ENCODE measurements at places on chromosomes 5 and 9.

- DNase-seq, result no peak
These were observed 430.3 kb upstream of the ZNF462 start for GRCh38 chr9:106432631-106433030.

- no peak for DNase-seq
These were observed 45.3 kb downstream of the C5orf22 start for GRCh38 chr5:31577438-31577837.

- peak; percentile 8 for DNase-seq
These were observed 59.7 kb downstream of the FGF18 start for GRCh38 chr5:171478946-171479775.

- DNase-seq, result no peak
These were observed 13.5 kb upstream of the AHRR start for GRCh38 chr5:307794-308579.

GRCh38 chr5:63648376-63648775, 313.9 kb downstream of the HTR1A start:
- no peak for DNase-seq

DNA sequence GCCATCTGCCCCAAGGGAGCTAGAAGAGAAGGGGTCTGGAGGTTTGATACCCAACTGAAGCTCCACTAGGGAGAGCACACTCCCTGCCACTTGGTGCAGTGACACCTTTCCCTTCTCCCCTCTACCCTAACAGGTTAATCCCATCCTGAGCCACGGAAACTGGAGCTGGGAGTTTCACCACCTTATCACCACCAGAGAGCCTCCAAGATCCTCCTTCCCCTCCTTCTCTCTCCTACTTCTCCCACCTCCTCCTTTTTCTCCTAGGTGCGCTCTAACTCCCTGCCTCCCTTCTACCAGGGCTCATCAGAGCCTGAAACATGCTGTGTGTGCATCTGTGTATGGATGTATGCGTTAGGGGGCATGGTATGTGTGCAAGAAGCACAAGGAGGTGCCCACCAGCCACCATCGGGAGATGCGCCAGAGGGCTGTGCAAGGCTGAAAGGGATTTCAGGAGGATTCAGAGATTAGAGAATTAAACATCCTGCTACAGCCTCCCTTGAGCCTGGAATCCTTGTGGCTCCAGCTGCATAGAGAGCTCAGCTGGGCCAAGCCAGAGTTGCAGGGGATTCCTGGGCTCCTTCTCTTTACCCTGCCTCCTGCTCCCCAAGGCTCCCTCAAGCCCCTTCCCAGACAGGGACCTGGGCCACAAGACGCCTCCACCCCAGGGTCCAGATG, 89.8 kb downstream of the PCDH1 start:
- no peak for DNase-seq

- DNase-seq, result no peak
These were observed 46.2 kb downstream of the F2RL2 start for GRCh38 chr5:76576996-76577395.

DNA sequence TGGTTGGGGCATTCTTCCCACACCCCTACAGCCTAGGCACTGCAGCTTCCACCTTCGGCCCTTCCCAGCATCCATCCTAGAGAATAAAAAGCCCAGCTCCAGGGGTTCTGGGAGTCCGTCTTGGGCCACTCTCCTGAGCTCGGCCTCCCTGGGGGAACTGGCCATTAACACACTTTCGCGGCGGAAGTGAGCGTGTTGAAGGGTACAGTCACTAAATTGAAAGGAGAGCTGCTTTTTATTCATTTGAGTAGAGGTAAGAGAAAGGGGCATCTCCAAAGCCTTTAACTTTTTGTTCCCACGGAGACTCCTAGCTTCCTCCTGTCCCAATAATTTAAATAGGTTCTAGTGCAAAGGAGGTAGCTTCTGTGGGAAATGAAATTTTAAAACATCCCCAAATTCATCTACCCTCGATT, 31.0 kb upstream of the NFIB start:
- no peak for DNase-seq

GRCh38 chr5:78648359-78649210, at the start of gene LHFPL2:
LHFPL2 (minus strand) TSS chr5:78648772; CDS start chr5:78510213, 138,559 bp downstream.
- DNase-seq, result no peak

DNA sequence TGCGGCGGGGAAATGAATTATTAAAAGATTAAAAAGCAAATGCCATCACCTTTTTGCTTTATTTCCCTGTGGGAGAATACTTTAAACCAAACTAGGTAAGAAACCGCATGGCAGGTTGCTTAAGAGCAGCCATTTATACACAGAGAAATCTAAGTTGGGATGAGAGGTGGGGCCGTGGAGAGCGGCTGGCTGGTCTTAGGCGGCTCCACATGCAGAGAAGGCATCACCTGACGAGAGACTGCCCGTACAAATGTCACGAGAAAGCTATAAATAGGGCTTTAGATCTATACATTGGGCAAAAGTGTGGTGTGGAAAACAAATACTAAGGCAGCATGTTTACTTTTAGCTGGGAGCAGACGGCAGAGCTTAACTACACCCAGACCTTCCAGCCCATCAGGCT, 39.4 kb downstream of the MED27 start:
- no peak for DNase-seq

DNA sequence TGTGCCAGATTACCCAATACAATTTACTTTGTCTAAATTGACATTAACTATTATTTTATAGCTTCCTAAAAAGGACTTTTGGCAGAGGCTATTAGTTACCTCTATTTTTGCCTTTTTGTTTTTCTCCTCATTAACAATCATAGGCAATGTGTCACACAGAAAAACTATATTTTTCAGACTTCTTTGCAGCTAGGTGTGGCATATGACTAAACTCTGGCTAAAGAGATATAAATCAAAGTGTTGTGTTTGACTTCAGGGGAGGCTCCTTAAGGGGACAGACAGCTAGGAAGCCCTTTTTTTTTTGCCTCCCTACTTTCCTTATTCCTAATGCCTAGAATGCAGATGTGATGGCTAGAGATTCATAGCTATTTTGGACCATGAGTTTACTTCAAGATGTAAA, 19.7 kb upstream of the GCNT4 start:
- DNase-seq, result no peak

DNA sequence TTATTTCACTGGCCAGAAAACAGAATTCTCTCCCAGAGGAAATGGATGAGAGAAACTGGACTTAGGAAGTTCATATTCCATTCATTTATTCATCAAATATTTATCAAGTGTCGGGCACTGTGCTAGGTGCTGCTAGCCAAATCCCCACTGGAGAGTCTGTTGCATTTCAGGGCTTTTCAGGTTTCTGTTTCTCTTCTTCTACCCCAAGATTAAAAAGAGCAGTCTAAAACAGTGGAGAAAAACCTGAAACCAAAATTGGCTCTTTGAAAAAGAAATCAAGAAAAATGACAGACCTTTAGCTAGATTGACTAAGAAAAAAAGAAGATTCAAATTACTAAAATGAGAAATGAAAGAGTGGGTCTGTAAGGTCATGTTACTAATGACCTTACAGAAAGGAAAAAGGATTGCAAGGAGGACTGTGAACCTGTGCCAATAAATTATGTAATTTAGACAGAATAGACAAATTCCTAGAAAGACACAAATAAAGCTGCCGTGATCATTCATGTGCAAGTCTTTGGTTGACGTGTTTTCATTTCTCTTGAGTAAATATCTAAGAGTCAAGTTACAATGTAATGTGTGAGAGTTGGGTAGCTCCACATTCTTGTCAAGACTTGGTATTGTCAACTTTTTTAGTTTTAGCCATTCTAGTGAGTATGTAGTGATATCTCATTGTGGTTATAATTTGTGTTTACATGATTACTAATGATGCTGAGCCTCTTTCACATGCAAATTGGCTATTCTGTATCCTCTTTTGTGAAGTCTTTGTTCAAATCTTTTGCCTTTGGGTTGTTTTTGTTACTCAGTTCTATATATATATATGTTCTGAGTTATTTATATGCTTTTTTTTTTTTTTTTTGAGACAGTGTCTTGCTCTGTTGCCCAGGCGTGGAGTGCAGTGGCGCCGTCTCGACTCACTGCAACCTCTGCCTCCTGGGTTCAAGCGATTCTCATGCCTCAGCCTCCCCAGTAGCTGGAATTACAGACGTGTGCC, 23.7 kb downstream of the SNX30 start:
- DNase-seq, result no peak

DNA sequence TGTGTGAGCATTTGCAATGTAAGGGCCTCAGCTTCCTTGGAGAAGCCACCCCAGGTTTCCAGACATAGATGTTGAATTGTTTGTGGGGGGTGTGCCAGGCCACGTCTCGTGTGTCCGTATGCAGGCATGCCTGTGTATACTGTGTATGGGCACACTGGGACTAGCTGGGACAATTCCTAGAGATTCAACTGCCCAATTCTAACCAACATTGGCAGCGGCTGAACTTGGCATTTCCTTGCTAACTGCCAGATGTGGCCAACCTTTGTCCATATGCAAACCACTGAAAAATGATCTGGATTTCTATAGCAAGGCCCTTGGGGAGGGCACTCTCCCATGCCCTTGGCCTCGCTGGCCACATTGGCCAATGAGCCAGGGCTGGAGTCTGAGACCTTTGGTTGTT, 50.3 kb downstream of the SAR1B start:
- DNase-seq, result no peak

GRCh38 chr5:65482296-65482735, 596 bp upstream of the ADAMTS6 start:
- DNase-seq, result peak; percentile 17

- DNase-seq, result no peak
These were observed 166.4 kb downstream of the SLF1 start for GRCh38 chr5:94784536-94785505.

- no peak for DNase-seq
These were observed 101.9 kb upstream of the TRIM32 start for GRCh38 chr9:116585204-116585603.

GRCh38 chr9:70392189-70392588, 22.3 kb downstream of the KLF9 start:
- DNase-seq, result no peak

GRCh38 chr9:85142968-85143367, 473.4 kb downstream of the NTRK2 start:
- no peak for DNase-seq

DNA sequence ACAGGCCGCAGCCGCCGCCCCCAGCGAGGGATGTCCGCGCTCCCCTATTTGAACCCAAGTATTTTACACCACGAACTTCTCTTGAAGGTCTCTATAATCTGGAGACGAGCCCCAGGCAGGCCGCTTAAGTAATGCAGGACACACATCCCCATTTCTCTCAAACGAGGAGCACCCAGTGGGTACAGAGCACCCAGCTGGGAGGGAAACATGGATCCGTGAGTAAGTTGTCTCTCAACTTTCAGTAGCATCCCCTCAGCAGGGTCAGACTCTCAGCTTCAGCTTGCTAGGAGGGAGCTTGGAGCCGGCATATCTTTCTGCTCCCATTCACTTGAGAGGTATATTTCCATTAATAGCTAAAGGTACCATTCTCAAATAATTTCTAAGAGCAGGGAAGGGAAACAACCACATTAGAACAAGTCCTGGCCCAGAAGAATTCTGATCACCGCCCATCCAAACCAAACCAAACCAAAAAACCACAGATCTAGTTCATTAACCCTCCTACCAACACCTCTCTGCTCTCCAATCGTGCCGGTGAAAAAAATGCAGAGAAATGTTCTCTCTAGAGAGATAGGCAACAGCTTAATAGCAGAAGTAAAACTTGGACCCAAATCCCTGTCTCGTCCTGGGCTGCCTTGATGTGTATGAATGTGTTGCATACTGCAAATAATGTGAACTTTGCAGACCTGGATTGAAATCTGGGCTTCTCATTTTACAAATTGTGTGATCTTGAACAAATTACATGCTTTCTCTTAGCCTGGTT, 910 bp downstream of the TDRD7 start:
- peak; percentile 44 for DNase-seq

- no peak for DNase-seq
These were observed 81.0 kb upstream of the MAST4 start for GRCh38 chr5:66515209-66515608.

GRCh38 chr5:174734571-174735497, 10.5 kb downstream of the MSX2 start:
- no peak for DNase-seq

DNA sequence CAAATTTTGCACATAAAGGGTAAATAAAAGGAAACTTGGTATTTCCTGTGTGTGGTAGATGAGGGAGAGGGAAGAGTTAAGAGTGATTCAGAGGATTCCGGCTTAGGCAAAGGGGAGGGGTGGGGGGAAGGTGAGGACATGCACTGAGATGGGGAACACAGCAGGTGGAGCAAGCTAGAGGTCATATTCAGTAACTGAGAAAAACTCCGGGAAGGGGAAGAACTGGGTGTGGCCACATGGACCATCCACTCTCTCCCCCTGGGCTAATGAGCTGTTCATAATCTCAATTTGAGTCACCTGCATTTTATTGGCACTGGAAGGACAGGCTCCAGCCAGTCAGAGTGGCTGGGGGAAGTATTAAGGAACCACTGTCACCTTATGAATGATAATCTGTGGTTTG, 45.1 kb upstream of the UGCG start:
- DNase-seq, result no peak

DNA sequence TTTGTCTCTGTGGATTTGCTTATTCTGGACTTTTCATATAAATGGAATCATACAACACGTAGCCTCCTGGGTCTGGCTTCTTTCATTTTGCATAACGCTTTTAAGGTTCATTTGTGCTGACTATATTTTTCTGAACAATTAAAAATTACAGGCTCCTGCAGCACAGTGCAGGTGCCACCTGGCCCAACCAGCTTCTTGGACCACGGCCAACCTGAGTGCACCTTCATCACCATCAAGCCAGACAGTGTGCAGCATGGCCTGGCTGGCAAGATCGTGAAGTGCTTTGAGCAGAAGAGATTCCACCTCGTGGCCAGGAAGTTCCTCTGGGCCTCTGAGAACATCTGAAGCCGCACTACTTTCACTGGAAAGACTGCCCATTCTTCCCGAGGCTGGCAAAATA, 53.5 kb upstream of the COL15A1 start:
- no peak for DNase-seq

DNA sequence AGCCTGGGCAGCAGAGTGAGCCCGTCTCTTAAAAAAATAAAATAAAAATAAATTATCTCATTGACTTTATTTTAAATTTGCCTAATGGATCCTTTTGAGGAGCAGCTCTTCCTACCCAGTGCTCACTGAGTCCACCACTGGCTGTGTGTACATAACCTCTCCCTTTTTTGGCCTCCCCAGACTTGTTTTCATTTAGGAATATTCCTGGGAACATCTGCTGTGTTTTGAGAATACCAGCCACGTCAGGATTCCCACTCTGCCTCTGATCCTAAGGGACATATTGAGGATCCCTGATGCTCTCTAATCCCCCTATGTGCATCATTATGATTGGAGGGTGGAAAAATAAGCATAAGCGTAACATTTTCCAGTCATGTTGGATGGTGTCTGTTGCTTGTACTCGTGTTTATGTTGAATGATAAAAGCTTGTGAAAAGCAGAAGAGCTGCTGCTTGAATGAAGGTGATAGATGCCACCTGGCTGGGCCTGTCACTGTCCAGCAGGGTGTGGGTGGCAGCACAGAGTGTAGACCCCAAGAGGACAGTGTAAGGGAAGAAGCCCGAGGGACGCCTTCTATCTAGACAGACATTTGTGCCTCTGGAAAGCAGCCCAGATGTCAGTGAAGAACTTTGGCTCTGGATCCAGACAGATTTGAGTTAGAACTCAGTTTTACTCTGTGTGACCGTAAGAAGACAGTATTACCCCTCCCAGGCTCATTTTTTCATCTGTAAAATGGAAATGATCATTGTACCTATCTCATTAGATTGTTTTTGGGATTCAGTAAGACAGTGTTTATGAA, 15.4 kb downstream of the KCNN2 start:
- no peak for DNase-seq

- DNase-seq, result no peak
These were observed 175.5 kb upstream of the SLC30A5 start for GRCh38 chr5:68918306-68918705.

Measured in CD4-positive, alpha-beta T cell treated with Interleukin-12 subunit alpha and Interleukin-12 subunit beta, for 1 hour (primary cell).